ENCODE measurements at places on chromosomes 13 and 19. TPM values are rescaled to one million over a fixed set of nuclear protein-coding genes. Genes with fewer than 3 reads are reported as not detected.

- no peak for DNase-seq
These were observed 225.4 kb downstream of the PCCA start for GRCh38 chr13:100314132-100314910.

- DNase-seq, result no peak
These were observed 1.5 kb upstream of the ELOF1 start for GRCh38 chr19:11560404-11561051.

DNA sequence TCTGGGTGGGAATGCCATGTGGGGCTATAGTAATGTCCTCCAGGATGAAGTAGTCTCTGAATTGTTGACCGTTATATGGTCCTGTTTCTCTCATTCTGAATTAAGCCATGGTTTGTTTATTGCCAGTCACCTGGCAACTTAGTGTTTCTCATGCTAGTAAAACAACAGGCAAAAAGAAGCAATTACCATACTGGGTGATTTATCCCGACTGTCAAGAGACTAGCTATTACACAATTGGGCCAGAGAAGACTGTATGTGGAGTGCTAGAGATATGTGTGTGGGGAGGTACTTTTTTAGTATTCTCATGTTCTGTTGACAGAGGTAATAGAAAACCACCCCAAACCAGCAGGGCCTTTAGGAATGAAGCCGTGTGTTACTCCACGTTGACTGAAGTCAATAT lies 258.2 kb downstream of the TDRD3 start:
- DNase-seq, result no peak

DNA sequence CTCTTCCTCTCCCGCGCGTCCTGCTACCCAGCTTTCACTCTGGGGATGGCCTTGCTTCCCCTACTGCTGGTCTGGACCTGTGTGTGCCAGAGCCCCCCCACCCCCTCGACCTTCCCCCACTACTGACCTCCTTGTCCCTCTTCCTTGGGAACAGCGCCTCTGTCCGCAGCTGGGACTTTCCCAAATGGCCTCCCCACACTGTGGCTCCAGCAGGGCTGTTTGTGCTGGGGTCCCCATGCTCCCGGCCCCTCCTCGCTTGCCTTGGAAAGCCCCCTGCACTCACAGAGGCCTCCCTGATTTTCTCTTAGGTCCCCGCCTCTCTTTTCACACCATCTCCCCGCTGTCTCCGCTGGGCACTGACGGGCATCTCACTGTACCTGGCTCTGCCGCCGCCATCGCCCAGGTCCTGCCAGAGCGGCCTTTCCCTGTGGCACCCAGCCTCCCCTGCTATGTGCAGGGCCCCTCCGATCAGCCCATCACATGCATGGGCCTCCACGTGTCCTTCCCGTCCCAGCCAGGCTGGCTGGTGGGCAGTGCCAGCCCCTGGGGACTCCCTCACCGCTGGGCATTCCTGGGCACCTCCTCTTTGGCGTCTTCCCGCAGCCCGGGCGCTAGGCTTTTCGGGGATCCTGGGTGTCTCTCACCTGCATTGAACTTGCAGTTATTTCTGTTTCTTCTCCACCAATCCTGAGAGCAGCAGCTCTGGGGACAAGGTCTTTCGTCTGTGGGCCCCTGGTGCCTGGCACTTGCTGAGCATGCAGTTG lies 118.7 kb downstream of the ATP11A start:
- DNase-seq, result no peak

GRCh38 chr13:29959086-29959485 lies 108.7 kb upstream of the UBL3 start:
- no peak for DNase-seq

- DNase-seq, result no peak
These were observed 9.5 kb downstream of the ARRDC2 start for GRCh38 chr19:18017275-18018083.

DNA sequence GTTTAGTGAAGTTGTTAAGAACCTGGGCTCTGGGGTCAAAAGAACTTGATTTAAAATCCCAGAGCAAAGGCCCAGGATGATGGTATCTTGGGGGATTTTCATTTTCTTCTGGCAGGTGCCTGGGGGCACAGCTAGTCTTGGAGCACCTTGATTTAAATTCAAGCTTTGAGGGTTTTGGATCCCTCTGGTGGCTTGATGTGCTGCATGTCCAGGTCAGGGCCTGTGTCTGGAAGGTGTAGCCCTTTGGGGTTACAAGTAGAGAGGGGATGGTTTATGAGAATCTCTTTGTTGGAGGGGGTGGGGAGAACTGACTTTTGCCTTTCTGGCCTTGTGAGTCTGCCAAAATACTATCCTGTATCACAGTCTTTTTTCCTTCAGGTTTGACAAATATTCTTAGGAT lies 55.8 kb downstream of the AKAP11 start:
- no peak for DNase-seq

GRCh38 chr13:107329991-107330390 lies 762.1 kb upstream of the ARGLU1 start:
- no peak for DNase-seq

GRCh38 chr13:28653111-28653510 lies 5.8 kb upstream of the POMP start:
- DNase-seq, result no peak

DNA sequence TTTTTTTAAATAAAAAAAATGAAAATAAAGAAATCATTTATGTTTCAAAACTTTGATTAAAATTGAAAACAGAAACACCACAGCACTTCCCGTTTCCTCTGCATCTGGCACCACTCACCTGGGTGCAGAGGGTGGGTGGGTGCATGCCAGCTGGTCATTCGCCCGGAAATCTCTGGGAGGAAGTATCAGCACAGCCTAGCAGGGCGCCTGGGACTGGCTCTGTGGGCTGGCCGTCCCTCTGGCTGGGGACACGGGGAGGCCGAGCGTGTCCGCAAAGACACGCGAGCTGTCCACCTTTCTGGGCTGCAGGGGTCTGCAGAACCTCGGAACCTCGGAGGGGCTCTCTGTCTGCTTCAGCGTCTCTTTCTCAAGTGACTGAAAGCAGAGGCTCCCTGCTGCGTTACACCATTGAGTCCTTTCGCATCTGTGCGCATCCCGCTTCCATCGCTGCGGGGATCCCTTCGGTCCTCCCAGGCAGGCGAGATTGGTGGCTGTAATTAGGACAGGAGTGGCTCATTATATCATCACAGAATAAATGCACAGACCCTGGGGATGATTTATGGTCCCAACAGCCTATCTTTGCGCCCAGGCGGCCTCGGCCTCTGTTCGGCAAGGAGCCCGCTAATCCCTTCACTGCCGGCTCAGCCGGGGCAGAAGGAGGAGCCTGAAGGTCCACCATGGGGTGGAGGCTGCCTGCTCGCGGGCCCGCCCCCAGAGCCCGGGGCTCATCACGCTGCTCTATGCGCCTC lies 17.2 kb downstream of the CRTC1 start:
- peak; percentile 55 for DNase-seq

GRCh38 chr13:97212004-97212403 lies 10.1 kb upstream of the MBNL2 start:
- DNase-seq, result no peak

DNA sequence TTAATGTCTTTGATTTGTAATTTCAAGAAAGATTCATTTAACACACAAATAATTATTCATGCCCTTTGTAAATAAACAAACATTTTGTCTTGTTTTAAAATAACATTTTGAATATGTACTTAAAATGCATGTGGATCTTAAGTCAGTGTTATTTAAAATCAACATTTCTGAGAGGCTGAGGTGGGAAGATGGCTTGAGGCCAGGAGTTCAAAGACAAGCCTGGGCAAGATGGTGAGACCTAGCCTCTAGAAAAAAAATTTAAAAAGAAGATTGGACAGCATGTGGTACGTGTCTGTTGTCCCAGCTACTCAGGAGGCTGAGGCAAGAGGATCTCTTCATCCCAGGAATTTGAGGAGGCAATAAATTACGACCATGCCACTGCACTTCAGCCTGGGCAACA lies 1268.2 kb downstream of the SLITRK1 start:
- no peak for DNase-seq

GRCh38 chr19:6674868-6675305 lies 4.9 kb upstream of the TNFSF14 start:
- DNase-seq, result peak; percentile 13

GRCh38 chr13:75181906-75182305 lies 300.1 kb downstream of the TBC1D4 start:
- no peak for DNase-seq

- no peak for DNase-seq
These were observed 650.8 kb upstream of the MIR17HG start for GRCh38 chr13:90696656-90697055.

DNA sequence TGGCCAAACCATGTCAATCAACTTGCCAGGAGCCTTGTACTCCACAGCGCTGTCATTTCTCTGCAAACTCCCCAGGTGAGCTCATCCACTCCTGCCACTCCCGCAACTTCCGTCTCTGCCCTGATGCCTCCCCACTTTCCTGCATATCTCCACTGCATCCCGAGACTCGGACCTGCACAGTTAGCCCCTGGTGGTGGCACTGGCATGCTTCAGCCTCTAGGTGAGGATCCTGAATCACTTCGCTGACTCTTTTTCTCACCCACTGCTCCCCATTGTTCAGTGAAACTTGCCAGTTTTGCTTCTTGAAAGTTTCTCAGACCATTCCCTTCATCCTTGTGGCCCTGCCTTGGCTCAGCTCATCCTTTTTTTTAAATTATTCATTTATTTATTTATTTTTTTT lies 3.4 kb upstream of the CTU1 start:
- DNase-seq, result no peak

DNA sequence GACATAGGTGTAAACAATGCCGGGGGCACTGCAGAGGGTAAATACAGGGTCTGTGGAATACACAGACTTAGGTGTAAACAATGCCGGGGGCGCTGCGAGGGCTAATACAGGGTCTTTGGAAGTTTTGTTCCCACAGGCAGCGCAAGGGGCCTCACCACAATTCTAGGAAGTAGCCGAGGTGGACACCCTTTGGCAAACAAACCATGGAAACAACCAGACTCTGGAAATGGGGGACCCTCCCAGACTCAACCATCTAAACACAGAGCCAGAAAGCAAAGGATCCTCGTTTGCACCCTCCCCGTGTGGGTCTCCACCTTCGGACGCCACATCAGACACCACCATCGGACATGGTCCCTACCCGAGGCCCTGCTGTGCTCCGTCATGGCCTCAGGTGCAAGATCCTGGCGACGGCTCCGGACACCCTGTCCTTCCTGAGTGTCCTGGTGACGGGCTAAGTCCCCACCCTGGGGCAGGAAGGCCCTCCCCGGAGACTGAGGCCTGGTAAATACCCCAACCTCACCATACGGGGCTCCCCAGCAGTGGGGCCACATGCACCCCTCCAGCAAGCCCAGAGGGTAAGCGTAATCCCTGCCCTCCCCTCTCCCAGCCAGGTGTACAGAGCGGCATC lies 16.7 kb upstream of the PLPP2 start:
- DNase-seq, result no peak

DNA sequence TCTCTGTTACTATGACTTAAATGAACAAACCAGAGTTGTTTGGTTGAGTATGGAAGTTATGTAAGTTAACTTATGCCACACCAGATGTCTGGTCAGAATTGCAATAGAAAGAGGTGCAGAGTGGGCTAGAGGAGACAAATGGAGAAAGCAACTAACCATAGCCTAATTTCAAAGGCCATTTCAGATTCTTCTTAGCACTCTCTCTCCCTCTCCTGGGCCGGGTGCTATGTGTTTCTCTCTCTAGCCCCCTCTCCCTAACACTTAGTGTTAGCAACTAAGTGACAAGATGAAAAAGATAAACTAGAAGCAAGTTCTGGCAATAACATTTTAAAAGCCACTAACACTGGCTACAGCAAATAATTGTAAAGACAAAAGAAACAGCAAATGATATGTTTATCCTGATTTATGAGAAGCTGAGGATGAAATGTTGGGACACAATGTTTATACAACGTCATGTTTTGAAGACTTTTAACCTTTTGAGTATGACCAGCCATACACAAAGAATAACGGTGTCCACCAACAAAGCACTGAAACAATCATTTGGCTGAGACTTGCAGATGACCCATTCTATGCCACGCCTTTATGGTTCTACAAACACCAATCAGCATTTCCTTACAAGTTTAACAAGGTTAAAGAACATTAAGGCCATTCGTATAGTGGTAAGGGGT lies 18.6 kb downstream of the SERPINE3 start:
- DNase-seq, result no peak

DNA sequence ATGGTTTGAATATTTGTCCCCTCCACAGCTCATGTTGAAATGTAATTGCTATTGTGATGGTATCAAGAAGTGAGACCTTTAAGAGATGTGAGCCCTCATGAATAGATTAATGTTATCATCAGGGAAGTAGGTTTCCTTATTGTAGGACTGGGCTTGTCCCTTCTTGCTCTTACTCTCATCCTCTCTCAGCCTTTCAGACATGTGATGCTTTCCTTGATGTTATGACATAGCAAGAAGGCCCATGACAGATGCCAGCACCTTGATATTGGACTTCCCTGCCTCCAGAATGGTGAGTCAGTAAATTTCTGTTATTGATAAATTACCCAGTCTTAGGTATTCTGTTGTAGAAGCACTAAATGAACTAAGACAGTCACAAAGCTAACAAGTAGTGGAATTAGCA lies 5.7 kb upstream of the ZMYM2 start:
- DNase-seq, result no peak

DNA sequence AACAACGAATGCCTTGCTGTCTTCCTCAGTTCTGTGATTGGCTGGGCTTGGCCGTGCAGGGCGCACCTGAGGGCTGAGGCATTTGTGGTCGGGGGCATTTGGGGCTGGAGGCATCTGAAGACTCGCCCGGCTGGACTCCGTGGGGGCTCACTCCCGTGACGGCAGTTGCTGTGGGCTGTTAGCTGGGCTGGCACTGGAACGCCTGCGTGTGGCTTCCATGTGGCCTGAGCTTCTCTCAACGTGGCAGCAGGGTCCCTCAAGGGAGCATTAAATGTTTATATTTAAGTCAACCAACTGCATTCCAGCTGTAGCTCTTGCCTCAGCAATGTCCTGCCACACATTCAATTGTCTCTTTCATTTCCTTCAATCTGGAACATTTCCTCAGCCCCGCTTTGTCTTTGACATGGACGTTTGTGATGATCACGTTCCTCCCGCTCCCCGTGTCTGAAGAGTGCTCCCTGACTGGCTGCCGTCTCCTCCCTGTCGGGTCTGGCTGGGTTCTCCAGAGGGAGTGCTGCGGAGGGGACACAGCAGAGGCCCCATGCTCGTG lies 21.0 kb downstream of the CCDC8 start:
- DNase-seq, result no peak

DNA sequence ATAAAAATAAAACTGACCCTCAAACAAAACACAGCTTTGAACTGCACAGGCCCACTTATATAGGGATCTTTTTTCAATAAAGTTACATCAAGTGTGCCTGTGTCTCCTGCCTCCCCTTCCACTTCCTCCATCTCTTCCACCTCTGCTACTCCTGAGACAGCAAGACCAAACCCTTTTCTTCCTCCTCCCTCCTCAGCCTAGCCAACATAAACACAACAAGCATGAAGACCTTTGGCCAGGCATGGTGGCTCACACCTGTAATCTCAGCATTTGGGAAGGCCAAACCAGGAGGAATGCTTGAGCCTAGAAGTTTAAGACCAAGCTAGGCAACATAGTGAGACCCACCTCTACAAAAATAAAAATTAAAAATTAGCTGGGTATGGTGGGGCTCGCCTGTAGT lies 72.6 kb downstream of the ELF1 start:
- no peak for DNase-seq

GRCh38 chr19:23823952-23824389 lies 65.3 kb upstream of the ZNF681 start:
- DNase-seq, result no peak

The ZNF440 gene
- 14.2 TPM for polyA plus RNA-seq

The KEAP1 gene
- polyA plus RNA-seq, result 30.3 TPM

The ZNF540 gene
- polyA plus RNA-seq, result 3.3 TPM

The ATP8B3 gene
- polyA plus RNA-seq, result 0.74 TPM
